ENCODE measurements at places on chromosomes 1 and 21.

- no peak for DNase-seq
Observed at GRCh38 chr1:14580986-14581385, 17.5 kb upstream of the KAZN start.

GRCh38 chr1:32703479-32704291 lies 1.1 kb upstream of the SYNC start:
- no peak for DNase-seq

DNA sequence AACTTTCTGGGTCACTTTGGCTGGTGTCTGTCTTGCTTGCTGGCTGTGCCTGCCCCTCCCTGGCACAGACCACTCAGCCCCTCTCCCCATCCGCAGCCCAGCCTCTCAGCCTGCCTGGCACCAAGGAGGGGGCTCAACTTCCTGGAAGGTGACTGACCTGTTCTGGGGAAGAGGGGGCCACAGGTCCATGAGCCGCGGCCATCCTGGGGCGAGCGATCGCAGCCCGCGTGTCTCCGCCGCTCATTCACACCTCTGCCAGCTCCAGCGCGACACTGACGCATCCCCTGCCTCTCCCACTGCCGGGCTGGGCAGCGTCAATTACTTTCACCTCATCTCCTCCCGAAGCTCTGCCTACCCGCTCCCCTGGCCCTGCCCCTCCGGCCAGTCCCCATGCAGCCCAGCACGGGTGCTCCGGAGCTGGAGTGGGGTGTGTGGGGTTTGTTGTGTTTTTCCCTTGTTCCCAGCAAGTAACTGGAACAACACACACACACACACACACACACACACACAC lies 14.3 kb downstream of the SLC6A9 start:
- DNase-seq: no peak

DNA sequence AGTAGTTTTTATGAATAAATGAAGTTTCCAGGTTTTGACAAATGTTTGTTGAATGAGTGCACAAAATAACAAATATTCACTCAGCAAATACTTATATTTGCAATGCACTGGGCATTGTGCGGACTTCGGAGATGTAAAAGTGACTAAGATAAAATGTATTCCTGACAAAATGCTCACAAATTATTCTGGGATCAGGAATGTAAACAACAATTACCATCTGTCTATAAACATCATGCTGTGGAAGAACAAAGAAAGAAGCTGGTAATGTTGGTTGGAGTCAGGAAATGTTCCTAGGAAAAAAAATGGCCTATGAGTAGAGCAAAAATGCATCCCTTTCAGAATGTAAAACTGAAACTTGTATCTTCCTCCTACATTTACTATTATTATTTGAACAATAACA lies 68.5 kb downstream of the CRB1 start:
- DNase-seq: no peak

DNA sequence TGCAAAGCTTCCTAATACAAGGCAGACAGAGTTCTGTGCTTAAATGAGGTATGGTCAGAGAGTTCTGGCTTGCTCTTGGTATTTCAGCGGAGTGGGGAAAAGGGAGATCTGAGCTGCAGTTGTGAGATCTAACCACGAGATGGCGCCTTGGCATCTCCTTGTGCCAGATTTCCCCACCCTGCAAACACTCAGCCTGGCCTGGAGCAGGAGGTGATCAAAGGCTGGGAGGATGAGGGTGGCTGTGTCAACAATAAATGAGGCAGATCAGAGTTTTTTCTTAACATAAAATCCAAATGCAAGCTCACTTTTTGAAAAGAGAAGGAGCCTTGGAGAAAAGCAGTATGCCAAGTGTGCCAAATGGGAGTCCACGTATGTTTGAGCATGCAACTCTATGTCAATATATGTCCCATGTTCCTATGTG lies 4.1 kb upstream of the TFAP2E start:
- peak; percentile 96 for DNase-seq

DNA sequence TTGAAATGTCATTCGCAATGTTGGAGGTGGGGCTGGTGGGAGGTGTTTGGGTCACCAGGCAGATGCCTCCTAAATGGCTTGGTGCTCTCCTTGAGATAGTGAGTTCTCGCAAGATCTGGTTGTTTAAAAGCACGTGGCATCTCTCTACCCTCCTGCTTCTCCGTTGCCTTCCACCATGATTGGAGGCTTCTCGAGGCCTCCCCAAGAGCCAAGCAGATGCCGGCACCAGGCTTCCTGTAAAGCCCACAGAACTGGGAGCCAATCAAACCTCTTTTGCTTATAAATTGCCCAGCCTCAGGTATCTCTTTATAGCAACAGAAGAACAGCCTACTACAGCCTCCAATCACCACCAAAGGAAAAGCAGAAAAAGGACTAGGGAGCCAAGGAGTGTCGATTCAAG lies 80.5 kb downstream of the PDE9A start:
- DNase-seq: no peak

- DNase-seq: no peak
Observed at GRCh38 chr1:12344596-12345349, 114.9 kb downstream of the VPS13D start.

DNA sequence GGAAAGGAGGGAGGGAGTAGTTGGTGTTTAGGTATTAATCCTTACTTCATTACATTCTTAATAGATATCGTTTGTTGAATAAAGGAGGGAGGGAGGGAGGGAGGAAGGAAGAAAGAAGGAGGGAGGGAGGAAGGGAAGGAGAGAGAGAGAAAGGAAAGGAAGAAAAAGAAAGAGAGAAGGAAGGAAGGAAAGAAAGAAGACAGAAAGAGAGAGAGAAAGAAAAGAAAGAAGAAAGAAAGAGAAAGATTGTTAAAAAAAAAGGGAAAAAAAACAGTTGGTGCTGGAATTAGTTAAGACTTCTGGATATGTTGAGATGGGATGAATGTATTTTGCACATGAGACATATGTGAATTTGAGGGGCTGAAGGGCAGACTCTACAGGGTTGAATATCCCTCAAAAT lies 44.1 kb upstream of the ZSWIM5 start:
- no peak for DNase-seq

DNA sequence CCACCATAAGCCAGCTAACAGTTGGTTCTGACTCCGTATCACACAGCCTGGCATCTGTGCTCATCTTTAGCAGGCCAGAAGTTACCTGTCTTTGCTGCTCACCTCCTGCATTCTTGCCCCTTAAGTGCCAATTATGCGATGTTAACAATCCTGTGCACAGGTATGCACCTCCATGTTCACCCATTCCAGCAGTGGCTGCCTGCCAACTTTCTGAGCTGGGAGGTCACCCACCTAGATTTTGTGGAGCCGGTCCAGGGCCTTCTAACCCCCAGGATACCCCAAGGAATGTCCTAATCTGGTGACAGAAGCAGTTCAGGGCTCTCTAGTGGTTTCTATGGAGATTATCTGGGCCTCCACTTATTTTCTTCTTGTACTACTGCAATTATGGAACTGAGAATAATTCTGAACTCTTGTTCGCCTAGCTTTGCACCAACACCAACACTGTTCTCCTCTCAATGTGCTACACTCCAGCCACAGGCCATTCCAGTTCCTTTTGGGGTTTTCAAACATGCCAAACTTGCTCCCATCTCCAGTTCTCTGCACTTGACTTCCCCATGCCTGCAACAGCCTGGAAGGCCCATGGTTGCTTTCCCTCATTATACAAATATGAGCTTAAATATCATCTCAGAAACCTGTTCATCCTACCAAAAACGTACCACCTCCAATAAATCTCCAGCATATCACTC lies 9.0 kb downstream of the BCAR3 start:
- DNase-seq: no peak

DNA sequence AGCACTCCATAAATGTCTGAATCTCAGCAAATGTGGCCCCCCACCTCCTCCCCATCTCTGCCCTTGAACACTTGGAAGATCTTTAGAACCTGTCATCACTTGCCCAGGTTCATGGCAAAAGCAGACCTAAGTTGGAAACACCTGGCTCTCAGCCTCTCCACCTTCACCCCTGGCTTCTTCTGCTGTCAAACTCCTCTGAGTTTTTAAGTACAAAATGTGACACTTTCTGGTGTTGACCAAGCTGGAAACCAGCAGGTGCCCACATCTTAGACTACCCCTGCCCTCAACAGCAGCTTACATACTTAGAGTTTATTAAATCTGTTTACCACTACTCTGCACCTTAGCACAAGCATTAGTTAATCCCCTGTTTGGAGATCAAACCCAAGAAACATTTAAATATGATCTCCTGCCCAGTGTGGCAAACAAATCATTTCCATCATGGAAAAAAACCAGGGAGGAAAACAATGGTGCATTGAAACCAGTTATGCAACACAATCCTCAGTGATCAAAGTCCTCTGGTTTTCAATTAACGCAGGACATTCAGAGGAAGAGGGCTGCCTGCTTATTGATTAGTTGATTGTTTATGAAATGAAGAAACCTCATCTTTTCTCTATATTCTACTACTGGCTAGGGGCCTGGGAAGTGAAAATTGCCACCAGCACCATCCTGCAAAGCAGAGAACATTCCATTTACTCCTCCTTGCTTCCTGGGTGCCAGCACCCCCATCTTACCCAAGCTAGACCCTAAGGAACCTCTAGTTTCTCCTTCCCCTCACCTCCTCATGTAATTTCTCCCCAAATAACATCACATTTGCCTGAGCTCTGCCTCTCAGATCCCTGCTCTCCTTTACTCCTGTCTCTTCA lies 139.4 kb upstream of the RAB4A start:
- peak; percentile 71 for DNase-seq

DNA sequence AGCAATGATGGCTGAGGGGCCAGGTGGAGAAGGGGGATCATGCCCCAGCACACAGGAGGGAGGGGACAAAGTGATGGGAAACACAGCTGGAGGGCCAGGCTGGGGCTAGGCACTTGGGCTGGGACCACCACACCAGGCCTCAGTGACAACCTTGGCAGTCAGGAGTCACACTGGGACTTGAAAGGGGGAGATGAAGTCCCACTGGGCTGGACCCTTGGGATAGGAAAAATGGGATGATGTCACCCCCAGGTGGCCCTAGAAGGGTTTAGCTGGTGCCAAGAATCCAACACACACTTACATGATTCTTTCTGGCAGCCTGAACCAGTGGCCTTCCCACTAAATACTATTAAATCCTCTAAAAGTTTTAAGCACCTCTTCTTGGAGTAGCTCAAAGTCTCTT lies 17.1 kb downstream of the ZBTB17 start:
- DNase-seq: no peak

GRCh38 chr1:33682371-33682770 lies 181.5 kb upstream of the HMGB4 start:
- DNase-seq: no peak

- no peak for DNase-seq
Observed at GRCh38 chr21:43812139-43812821, 22.9 kb downstream of the RRP1 start.

DNA sequence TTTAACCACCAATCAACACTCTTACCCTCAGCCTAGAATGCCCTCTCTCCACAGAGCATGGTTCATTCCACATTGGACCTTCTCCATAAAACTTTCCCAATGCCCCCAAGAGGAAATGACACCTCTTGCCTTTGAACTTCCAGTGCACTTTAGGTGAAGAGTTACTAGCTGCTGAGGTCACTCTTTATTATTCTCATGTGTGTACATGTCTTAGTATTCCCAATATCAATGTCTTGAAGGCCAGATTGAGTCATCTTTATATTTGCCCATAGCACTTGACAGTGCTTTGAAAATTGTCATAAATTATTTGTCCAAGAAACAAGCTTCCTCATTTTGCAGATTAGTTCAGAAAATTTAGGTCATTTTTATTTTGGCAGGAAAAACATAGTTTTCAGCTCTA lies 8.1 kb upstream of the DNASE2B start:
- DNase-seq: no peak

DNA sequence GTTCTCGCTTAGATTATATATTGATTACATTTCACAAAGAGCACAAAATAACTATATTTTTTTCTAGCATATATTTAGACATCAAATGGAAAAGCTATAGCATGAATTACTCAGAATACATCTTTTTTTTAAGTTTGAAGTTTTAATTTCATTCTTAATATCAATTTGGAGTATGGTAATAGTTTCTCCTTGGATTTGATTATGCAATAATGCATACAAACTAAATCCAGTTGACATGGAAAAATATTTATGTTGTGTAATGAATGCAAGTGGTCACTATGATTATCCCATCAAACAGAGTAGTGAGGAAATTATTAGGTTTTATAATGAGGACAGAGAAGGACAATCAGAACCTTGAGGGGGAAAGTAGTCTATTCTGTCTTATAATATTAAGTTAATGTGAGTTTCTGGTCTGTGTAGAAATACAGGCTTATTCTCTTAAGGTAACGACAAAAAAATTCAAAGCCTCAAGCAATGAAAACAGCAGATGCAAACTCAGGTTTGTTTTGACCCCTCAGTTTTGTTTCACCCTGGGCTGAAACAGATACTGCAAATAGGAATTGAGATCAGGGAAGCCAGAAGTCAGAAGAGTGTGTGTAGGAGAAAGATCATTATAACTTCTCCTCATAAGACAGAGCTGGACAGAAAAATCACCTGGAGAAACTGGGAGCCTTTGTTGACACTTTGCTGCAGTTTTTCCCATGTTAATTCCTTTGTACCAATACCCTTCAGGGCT lies 23.7 kb downstream of the LRRC8B start:
- no peak for DNase-seq

GRCh38 chr21:17105932-17106331 lies 406.9 kb upstream of the CXADR start:
- no peak for DNase-seq

DNA sequence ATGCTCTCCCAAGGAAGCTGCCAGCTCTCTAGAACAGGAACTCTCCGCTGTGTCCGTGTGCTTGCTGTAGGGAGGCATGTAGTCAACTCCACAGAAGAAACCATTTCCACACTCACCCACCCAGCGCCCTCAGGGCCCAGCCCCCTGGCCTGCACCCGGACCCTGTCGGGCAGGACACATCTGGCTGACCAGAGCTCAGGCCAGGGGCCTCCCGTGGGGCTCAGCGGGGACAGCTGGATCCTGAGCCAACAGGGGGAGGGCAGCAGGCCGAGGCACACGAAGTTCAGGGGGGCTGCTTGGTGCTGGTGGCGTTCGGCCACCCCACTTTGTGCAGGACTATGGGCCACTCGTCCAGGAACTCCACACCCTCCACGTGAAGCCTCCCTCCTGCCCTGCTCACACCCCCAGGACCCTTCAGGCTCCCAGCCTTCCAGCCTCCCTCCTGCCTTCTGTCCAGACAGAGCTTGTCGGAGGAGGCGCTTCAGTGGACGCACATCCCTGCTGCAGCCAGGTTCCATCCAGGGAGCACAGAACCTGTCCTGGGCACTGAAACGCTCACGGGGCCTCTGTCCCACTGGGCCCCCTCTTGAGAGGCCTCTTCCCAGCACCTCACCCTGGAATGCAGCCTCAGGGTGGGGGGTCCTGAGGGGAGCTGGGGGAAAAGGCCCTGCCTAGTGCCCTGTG lies 15.0 kb upstream of the FAAP20 start:
- no peak for DNase-seq

DNA sequence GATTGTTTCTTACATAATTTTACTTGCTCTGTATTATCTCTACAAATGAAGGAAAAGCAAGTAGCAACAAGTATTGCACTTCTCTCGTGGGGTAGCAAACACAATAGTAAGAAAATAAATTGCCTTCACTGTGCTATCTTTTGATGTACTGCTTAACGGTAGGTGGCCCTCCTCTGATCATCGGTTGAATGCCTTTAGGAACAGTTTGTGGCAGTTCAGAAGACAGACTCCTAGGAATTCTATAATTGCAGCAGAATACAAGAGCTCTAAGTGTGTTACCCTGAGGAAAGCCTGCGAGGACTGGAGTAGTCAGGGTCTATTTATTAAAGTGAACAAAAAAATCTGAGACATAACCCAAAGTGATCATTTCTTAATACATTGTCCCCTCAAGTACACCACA lies 1135.9 kb downstream of the KCNT2 start:
- no peak for DNase-seq

Measured in HuH-7 (cell line).